ENCODE measurements at places on chromosomes 3 and 15.

GRCh38 chr3:102156426-102156825 is 278.4 kb upstream of the ZPLD1 start:
- no peak for DNase-seq

DNA sequence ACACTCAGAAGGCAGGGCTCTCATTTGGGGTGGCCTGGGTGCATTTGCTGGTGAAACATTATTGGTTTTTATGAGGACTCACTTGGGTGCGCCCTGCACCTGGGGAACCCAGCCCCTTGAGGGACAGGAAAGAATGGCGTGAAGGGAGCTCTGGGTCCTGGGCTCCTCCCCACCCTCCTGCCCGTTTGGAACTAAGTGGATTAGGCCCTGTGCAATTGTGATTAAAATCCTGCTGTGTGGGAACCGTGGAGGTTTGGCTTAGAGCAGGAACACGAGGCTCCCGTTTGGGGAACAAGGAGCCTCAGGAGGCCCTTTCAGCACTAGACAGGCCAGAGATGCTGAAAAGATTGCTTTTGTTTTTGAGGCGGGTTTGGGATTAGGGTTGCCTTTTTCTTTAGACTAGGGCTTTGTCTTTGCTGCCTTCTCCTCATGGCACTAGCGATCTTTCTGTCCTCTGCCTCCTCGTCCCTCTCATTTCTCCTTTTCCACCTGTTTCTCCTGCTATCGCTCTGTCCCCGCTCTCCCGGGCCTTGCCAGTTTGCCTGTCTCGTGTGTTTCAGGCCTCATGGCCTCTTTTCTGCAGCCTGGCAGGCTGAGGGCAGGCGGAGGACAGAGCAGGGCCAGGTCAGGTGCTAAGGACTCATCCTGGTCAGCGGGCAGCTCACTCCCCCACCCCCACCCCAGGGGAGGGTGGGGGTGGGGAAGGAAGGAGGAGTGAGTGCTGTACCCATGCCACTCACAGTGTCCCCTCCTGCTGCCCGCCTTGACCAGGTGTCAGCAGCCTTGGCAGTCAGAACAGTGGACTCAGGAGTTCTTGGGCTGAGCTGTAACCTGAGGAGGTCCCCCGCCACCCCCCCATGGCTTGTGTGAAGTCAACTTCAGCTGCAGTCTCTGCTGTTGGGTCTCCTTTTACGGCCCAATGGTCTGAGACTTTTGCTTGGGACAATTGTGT is 8.6 kb downstream of the MAPKAPK3 start:
- no peak for DNase-seq

DNA sequence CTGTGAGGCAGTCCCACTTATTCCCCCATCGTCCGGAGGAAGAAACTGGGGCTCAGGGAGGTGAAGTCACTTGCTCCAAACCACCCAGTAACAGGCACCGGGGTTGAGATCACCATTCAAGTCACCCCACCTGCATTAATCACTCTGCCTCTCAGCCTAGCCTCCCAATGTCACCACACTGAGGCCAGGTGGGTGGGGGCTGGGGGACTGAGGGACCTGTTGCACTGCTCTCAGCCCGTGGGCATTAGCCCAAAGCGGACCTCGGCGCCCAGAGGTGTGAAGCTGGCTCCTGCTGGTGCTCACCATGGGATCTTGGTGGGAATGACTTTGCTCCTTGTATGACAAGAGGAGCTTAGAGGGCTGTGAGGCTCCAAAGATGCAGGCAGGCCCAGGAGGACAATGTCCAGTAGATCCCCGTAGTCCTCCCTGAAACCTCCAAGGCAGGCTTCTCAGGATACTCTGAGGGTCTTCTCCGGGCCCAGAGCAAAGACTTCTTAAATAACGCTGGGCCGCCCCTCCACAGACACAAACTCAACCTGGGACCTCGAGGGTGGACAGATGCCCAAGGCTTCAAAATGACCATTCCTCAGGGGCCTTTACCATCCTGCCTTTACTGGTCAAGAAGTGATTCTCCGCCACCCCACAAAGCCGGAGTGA is 1.7 kb downstream of the NT5DC2 start:
- DNase-seq, result no peak

DNA sequence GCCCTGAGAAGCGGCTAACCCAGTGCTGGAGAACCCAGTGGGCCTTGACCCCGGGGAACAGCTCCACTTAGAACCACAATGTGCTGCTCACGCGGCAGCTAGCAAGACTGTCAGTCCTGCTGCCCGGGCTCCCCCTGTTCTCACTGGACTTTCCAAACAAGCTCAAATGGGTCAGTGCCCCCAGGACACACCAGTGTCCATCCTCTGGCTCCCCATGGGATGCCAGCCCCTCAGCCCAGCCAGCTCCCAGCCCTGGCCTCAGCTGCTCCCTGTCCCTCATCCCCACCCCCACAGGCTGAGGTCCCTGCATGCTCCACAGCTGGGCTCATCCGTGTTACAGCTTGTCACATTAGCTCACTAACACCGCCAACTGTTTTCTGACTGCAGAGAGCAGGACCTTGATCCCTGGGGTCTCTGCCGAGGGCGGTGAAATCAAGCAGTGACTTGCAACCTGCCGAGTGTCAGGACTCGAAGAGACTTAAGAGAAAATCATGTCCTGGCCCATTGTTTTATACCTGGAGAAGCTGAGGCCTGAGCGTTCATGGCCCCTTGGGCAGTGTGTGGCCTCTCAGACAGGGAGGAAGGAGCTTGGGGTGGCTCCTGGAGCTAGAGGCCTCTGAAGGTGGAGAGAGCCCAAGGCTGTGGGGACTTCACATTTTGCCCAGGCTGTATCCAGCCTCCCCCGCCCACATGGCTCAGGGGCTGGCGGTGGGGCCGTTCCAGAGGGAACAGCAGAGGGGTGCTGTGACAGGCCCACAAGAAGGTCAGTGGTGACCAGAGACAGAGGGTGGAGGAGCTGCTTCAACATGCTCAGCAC is 157.5 kb downstream of the MEGF11 start:
- no peak for DNase-seq

- no peak for DNase-seq
Observed at GRCh38 chr3:13148126-13148525, 74.9 kb upstream of the IQSEC1 start.

DNA sequence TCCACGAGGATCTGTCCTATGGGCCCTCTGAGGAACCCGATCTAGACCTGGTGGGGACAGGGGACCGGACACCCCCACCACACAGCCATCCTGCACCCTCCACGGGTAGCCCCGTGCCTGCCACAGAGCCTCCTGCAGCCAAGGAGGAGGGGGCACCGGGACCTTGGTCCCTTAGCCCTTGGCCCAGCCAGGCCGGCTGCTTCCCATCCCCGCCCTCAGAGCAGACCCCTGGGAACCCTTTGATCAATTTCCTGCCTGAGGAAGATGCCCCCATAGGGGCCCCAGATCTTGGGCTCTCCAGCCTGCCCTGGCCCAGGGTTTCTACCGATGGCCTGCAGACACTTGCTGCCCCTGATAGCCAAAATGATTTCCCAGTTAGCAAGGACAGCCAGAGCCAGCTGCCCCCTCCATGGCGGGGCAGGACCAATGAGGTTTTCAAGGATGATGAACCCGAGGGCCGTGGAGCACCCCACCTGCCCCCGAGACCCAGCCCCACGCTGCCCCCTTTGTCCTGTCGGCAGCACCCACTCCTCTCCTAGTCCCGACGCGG is 91.5 kb downstream of the TBC1D2B start:
- DNase-seq, result no peak

- no peak for DNase-seq
Observed at GRCh38 chr3:164236851-164237250, 841.4 kb downstream of the SI start.

DNA sequence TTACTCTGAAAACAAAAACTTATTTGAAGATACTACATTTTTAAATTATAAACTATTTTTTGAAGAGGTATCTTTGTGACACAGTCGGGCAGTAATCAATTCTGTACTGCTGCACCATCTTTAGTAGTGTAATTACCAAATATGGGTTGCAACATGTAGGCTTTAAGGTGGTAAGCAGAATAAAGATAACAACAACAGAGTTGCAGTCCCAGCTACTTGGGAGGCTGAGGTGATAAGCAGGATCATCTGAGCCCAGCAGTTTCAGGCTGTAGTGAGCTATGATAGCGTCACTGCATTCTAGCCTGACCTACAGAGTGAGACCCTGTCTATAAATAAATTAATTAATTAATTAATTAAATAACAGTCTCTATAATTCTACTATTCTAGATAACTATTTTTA is 6.0 kb downstream of the PLOD2 start:
- DNase-seq, result no peak

DNA sequence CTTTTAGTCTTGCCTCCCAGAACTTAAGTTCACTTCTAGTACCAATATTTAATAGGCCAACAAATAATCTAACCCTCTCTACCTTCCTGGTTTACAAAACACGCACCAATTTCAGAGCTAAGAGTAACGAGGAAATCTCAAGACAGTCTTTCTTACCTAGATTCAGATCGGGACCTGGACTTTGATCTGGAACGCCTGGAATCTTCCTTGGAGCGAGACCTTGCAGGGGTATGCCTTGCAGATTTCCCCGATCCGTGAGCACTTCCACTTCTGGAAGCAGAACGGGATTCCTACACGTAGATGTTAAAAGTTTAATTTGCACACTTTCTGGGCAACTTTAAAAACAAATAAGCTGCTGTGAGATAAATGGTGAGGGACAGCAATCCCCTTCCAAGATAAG is 11.4 kb downstream of the TRA2B start:
- DNase-seq, result no peak

DNA sequence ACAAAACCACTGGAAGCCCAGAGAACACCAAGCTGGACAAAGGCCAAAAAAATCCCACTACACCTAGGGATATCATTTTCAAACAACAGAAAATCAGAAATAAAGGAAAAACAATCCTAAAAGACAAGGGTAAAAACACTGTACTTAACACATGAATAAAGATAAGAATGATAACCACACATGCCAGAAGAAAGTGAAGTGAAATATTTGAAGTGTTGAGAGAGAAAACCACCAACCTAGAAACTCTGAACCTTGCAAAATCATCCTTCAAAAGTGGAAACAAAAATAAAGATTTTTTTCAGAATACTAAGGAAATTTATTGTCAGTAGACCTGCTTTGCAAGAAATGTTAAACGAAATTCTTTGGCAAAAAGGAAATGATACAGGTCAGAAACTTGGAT is 45.1 kb downstream of the KPNA1 start:
- DNase-seq, result no peak

GRCh38 chr15:98401029-98401428 is 247.3 kb upstream of the IGF1R start:
- DNase-seq, result no peak

DNA sequence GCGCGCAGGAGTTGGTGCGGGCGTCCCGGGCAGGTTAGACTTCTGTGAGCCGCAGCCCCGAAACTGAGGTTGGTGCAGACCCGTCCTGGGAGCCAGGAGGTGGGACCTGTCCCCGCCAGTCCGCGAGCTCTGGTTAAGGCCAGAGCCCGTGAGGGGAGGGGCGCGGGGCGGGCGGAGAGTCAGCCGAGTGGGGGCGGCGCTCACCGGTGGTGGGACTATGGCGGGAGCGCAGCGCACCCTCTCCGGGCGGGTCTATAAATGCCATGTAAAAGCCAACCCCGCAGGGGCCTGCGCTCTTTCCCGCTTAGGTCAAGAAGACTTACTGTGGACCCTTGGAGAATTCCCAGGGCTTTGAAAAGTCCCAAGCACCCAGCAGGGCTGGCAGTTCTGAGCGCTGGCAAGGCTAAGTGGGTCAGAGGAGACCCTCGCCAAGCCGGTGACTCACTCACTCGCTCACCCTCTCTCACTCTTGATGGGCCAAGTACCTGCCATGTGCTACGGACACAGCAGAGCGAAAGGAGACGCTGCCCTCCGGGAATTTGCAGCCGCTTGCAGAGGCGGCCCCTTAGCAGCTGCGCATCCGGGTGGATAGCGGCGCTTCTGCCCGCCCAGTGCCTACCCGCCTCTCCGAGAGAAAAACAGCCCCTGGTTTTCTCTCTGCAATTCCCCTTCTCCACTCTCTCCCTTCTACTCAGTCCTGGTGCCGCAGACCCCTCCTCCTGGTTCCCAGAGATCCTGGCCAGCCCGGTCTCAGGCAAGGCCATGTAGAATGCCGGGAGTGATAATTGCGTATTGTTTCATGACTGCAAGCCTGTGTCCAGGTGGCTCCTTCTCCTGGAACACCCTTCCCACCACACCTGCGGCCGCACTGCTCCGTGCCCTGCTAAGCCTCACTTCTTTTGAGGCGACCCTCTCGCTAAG is at the start of gene ALDH1L1:
ALDH1L1 (minus strand) TSS at position 110 of the 921 bp plus-strand sequence. CDS start 19,607 bp downstream, outside the sequence.
- DNase-seq, result no peak

GRCh38 chr3:130850044-130850797 is 43.7 kb upstream of the ATP2C1 start:
- DNase-seq, result peak; percentile 73

DNA sequence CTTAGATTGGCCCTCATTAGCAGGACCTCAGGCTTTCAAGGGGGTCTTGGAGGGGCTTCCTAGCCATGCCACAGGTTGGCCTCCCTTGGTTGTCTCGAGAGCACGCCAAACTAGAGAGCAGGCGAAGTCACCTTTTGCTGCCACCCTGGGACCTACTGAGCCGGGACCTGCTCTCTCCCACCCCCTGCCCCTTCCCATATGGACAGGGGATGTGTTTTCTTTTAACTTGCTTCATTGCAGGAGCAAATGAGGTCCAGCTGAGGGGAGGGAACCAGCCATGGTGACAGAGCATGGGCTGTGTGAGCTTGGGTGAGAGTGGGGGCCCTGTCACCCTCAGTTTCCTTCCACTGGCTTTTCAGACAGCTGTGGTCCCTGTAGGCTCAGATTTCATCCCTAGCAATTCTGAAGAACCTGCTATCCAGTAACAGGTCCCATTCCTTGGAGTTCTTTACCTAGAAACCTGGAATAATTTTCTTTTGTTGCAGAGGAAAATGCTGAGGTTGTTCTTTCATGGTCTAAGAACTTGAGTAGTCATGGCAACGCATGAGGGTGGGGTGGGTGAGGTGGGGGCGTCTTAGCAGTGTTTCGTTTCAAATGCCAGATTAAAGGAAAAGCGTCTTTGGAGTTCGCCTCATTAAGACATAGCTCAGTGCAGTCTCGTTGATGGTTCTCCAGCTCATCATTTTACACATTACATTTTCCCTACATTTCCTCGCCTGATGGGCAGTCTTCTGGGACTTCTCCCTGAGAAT is 20.1 kb upstream of the MAGEF1 start:
- DNase-seq, result no peak

DNA sequence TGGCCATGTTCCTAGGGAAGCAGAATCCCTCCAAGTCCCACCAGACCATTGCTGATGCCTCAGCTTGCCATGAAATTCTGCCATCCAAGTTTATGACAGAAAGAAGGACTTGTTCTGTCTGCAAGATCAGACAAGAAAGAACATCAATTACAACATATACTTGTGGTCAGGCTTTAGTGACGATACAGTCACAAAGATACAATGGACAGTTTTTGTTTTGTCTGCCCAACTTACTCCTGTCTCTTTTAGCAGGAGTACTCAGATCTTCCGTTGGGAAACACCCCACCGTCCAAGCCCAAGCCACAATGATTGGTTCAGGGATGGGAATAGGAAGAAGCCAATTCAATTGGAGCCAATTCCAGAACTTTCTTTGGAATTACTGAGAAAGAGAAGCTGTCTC is 15.7 kb downstream of the KLHL6 start:
- no peak for DNase-seq

Measured in KG1 (cell line).